ENCODE measurements at places on chromosomes 6 and 20.

DNA sequence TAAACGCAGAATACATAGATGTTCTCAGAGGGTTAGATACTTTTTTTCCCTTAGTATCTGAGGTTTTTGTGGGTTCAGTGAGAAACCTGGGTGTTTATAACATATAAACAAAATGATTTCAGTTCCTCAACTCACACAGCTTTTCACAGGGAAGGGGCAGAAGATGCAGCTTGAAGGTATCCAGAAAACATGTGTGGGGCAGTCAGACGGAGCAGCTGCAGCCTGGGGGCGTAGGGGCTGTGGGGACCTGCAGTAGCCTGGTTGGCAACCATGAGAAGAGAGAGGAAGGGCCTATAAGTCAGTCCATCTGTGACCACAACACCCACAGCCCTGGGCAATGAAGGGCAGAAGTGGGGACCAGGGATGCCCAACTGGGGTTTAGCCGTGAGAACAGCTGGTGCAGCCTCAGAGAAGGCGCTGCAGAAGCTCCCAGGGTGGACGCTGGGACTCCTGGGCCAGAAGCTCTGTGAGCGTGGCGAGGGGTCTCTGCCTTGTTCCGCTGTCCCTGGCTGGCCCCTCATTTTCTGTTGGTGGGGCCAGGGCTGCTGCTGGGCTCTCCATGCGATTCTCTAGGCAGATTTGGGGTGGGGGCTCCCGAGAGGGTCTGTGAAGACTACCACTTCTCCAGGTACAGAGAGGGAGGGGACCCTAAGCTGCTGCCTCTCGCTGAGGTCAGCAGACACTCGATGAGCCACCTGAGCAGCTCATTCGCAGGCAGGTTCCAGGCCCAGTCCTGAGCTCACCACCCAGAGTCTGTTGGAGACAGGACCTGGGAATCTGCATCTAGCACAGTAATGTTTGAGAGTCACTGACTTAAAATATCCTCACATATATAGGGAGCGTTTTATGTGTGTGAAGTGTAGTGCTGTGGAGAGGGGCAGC is 181.2 kb downstream of the ZDHHC14 start:
- no peak for DNase-seq

GRCh38 chr6:16398587-16398986 is 160.2 kb downstream of the GMPR start:
- no peak for DNase-seq

- DNase-seq, result no peak
These were observed 381.0 kb upstream of the ARID1B start for GRCh38 chr6:156396068-156396771.

GRCh38 chr6:81718126-81718525 is 34.4 kb downstream of the TENT5A start:
- DNase-seq, result no peak

- DNase-seq, result no peak
These were observed 386.8 kb upstream of the TSHZ2 start for GRCh38 chr20:52585333-52585732.

DNA sequence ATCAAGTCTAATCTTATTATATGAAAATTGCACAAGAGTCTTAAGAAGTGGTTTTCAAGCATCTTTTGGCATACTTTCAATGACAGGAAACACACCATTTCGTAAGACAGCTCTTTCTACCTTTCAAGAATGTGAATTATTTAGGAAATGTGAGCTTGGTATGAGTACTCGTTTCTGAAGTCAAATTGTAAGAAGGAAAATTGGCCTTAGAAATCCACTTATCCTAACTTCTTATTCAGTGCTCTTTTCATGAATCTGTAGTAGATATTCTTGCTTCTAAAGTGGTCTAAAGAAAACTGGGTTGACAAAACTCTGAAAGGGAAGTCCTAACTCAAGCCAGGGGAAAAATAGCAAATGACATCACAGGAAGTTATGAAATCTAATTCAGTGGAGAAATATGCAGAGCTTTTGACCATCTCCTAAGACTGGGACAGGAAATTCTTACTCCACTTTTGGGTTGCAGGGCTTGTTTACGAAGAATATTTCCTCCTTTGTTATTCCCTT is 38.5 kb upstream of the OGFRL1 start:
- DNase-seq, result no peak

- DNase-seq, result no peak
These were observed 32.8 kb downstream of the VIP start for GRCh38 chr6:152783217-152783878.

GRCh38 chr6:142172758-142173157 is 25.7 kb downstream of the VTA1 start:
- DNase-seq, result no peak

- DNase-seq, result no peak
These were observed 1.5 kb downstream of the TP53INP2 start for GRCh38 chr20:34705397-34706301.

Data from cortex of kidney (tissue), 1 donor.